Cardiac fibroblast (primary cell): ENCODE measurements at places on chromosomes 3 and 15.

GRCh38 chr3:154745929-154746328 is 315.9 kb upstream of the GPR149 start:
- DNase-seq: no peak

GRCh38 chr3:102941786-102942185 is 507.0 kb downstream of the ZPLD1 start:
- no peak for DNase-seq

- no peak for DNase-seq
Measured at GRCh38 chr15:97955035-97955434, 5.5 kb upstream of the ARRDC4 start.

DNA sequence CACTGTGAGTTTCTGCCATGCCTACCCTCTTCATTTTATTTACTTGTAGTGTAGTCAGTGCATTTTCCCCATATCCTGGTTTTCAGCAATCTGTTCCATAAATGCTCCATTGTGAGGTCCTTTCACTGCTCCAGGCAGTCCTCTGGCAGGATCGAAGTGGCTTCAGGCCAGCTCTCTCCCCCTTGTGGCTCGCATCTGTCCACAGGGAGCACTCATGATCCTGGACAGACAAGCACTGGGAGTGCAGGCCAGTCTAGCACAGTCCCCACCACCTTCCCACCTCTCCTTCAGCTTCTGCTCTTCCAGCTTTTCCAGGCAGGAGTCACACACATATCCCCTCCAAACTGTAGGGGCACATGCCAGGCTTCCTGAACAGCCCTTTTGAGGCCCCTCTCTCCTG is 173.6 kb downstream of the PPM1L start:
- peak; percentile 4 for DNase-seq

GRCh38 chr3:50162034-50162883 is 7.1 kb downstream of the SEMA3F start:
- no peak for DNase-seq

- DNase-seq: no peak
Measured at GRCh38 chr15:85492406-85492805, 112.0 kb downstream of the AKAP13 start.

GRCh38 chr15:96171853-96172296 is 158.6 kb upstream of the NR2F2 start:
- DNase-seq: no peak

- DNase-seq: no peak
Measured at GRCh38 chr3:54783611-54784010, 144.2 kb downstream of the LRTM1 start.

- DNase-seq: no peak
Measured at GRCh38 chr15:40906991-40907802, 12.9 kb downstream of the VPS18 start.

GRCh38 chr3:15180042-15180611 is 25.9 kb upstream of the CAPN7 start:
- no peak for DNase-seq

- DNase-seq: no peak
Measured at GRCh38 chr3:38210141-38210757, 44.9 kb downstream of the OXSR1 start.

GRCh38 chr15:91535856-91536500 is 317.5 kb upstream of the SLCO3A1 start:
- DNase-seq: no peak

DNA sequence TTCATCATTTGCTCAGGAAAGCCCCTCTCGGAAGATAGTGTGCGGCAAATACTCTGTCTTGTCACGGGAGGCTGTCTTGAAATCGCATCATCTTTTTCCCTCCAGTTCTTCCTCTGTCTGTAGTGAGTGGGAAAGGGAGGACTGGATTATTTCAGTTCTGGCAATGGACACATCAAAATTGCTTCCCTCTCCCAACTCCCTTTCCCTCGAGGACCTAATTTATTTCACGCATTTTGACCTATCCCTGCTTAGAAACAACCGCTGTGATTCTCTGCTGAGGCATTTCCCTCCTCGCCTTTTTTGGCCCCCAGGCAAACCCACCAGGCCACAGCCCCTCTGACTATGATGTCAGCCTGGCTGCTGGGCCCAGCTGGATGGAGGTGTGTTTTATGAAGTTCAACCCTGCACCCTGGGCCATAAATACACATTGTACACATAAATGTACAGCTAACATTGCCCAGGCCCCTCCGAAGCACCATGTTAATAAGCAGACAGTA is 138.7 kb upstream of the LRTM1 start:
- no peak for DNase-seq

GRCh38 chr3:132488151-132488550 is 70.8 kb downstream of the DNAJC13 start:
- no peak for DNase-seq

DNA sequence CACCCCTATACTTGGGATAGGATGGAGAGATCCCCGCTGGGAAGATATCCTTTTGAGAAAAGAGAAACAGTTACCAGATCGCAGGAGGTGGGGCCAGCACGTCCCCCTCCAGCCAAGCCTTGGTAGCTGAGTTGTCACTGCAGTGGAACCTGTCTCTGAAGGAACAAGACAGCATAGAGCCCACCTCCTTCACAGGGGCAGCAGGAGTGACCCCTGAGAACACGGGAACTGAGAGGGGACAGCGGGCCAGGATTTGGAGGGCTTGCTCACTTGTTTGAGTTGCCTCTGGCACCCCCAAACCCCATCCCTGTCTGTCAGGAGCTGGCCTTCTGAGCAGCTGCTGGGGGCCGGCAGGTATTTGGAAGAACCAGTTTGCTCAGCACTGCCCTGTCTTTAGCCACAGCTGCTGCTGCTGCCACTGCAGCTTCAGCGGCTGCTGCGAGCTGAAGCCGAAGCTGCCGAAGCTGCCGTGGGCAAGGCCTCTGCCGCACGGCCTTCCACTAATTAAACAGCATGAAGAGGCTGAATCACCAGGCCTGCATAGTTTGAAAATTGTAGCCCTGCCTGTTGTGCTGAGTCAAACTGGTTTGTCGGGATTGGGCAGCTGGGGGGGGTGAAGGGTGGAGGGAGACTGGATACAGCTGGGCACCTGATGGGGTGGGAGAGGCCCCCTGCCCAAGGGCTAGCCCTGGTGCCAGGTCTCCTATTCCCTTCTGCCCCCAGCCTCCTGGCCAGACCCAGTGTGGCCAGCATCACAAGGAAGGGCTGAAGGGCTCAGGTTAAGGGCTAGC is 4.0 kb downstream of the EPHB3 start:
- peak; percentile 68 for DNase-seq

DNA sequence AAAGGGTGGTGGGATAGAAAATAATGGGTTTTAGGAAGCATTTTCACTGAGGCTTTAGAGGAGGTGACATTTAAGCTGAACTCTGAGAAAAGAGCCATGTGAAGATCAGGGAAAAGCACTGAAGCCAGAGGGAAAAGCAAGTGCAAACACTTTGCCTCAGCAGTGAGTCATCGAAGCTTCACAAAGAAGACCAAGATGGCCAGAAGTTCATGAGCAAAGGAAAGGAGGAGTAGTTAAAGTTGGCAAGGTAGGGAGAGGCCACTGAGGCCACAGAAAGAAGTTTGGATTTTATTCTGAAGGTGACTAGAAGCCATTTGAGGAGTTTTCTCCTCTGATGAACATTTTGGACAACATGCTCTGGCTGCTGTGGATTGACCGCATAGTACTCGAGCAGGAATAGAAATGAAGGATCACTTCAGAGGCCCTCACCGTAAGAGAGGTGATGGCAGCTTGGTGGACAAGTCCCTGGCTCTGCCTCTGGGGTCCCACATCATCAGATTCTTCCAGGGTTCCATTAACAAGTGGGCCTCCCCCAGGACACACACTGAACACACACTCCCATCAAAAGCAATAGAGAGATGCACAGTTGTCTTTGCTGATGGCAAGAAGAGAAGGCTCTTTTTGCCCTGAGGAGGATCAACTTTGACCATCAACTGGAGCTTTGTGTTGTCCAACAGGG is 75.5 kb downstream of the TOP2B start:
- DNase-seq: no peak

DNA sequence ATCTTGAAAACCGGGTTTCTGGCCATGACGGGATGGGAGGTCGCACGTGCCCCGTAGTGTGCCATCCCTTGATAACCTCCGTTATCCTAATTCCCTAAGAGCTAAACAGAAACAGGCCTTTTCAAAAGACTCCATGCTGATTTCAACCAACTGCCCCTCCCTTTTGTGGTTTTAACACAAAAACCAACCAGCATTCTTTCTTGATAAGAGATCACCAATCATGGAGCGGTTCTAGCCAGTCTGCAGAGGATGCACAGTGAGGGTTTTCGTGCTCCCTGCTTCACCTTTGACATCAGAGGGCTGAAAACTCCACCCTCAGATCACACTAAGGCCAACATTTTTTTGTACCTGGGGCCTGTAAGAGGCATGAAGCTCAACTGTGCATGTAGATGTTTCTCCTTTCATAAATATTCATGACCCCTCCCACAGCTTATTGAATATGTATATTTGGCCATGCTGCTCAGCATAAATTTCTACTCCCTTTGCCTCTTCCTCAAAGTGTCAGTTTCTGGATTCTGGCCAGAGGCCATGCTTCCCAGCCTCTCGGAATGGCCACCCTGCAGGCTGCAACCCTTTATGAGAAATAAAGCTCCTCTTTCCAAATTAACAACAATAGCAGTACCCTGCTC is 41.3 kb downstream of the FAM3D start:
- DNase-seq: no peak

DNA sequence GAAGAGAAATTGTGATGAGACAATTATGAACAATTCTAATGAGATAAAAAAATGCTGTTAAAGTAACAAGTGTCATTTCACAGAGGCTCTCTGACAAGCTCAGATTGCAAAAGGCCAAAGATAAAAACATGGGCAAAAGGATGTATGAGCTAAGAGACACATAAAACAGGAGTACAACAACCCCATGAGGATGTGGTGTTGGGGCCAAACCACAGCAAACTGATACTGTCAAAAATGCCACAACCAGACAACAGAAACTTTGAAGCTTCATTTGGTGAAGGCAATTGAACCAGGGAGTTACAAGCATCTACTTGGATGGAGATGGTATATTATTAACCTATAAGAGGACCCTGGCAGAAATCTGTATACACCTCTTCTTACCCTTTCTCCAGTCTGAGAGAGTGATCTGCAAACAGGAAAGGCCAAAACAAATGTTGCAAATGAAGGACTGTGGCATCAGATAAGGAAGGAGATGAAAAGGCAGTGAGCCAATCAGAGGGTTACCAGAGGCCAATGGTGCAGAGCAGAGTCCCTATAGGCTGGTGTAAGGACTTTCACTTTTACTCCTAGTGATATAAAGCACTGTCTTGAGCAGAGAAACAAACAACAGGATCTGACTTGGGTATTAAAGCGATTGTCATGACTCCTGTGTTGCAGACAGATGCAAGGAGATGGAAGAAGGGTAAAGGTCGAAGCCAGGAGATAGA is 659.0 kb downstream of the NTRK3 start:
- peak; percentile 46 for DNase-seq

DNA sequence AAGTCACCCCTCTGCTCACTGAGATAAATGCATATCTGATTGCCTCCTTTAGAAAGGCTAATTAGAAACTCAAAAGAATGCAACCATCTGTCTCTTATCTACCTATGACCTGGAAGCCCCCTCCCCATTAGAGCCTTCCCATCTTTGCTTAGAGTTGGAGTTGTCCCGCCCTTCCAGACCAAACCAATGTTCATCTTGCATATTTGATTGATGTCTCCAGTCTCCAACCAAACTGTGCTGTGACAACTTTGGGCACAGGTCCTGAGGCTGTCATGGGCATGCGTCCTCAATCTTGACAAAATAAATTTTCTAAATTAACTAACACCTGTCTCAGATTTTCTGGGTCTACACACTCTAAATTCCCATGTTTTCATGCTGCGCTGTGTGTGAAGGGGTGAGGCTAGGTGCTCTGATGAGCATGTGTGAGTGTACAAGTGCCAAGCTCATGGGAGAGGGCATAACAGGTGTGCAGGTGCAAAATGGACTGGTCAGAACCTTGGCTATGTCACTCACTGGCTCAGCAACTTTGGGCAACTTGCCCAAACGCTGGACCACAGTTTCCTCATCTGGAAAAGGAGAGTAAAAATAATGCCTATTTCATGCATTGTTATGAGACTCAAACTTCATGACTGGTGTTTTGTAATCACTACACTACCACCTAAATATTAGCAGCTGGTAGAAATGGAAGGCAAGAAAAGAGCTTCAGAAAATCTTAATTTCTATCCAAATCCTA is 7.2 kb downstream of the DAPK2 start:
- DNase-seq: no peak

- DNase-seq: peak; percentile 39
Measured at GRCh38 chr3:192916371-192917027, 1.2 kb downstream of the MB21D2 start.

DNA sequence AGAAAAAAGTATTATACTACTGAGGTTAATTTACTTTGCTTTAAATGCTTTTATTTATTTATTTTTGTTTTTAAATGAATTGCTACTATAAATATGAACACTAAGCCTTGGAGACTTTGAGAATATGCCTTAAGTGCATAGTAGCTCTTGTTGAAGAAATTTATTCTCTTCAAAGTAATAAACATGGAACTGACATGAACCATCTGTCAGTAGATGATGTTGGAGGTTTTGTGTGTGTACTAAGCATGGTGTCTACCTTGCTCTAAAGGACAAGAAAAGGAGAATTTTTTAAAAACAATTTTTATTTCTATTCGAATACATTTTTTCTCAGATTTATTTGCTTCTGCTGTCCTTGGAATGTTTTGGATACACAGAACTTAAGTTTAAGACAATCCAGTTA is 81.1 kb upstream of the PDZRN3 start:
- no peak for DNase-seq

DNA sequence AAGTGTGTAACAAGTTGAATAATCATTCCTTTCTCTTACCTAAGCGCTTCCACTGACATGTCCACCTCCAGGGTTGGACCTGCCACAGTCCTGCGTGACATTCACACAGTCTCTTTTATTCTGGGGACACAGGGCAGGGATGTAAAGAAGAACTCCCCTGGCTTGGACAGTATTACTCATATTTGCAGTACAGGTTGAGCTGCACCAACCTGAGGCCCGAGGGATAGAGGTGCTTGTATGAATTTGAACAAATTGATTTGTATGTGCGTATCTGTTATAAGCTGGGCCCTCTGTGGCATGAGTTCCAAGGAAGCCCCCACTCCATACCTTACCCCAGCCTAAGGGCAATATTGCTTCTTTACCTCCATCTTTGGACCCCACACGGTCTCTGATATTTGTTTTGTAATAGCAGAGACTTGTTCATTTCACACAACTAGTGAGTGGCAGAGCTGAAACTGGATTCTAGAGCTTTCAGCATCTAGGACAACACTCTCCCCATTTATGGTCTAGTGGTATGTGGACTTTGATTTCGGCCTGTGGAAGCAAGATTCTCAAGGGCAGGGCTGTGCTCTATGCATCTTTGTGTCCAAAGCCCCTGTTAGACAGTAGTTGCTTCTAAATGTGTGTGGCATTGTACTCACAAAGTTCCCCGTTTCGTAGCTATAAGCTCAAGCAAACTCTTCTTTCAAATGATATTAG is 39.2 kb downstream of the FAH start:
- DNase-seq: no peak

GRCh38 chr3:168165390-168166269 is 69.9 kb upstream of the GOLIM4 start:
- peak; percentile 85 for DNase-seq

DNA sequence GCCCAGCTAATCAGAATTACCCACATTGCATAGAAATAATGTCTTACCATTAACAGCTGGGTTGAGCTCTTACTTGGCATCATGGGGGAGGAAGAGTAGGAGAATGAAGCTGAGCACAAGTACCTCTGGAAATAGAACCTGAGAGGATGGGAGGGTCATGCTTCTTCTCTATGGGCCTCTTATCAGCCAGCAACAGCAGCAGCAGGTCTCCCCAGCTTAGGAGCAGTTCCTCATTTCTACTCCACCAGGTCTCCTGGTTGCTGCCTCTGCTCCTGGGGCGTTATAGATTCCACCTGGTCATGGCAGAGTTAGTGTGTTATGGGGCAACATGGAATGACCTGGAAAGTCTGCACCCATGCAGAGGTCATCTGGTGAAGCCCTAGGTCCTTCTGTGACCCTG is 3.4 kb downstream of the FSD2 start:
- no peak for DNase-seq
